Stimulated activated CD4-positive, alpha-beta T cell treated with anti-CD3 and anti-CD28 coated beads, Interleukin-1b, Interleukin-23, amount 100 ng/mL, for 1 hour (primary cell): ENCODE measurements at places on chromosomes 7 and 10.

DNA sequence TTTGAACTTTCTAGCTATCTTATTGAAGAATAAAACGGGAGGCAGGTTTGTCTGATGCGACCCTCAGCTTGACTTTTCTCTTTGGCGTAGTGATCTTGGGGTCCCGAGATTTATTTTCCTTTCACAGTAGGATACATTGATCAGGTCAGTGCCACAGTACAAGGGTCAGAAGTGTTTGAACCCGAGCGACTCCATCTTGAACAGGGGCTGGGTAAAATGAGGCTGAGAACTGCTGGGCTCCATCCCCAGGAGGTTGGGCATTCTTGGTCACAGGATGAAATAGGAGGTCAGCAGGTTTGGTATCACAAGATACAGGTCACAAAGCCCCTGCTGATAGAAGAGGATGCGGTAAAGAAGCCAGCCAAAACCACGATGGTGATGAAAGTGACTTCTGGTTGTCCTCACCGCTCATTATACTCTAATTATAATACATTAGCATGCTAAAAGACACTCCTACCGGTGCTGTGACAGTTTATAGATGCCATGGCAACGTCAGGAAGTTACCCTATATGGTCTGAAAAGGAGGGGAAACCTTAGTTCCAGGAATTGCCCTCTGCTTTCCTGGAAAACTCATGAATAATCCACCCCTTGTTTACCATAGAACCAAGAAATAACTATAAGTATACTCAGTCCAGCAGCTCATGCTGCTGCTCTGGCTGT, 3.0 kb upstream of the TECPR1 start:
- DNase-seq: no peak

GRCh38 chr7:155357573-155358041, 59.9 kb downstream of the INSIG1 start:
- DNase-seq: no peak

DNA sequence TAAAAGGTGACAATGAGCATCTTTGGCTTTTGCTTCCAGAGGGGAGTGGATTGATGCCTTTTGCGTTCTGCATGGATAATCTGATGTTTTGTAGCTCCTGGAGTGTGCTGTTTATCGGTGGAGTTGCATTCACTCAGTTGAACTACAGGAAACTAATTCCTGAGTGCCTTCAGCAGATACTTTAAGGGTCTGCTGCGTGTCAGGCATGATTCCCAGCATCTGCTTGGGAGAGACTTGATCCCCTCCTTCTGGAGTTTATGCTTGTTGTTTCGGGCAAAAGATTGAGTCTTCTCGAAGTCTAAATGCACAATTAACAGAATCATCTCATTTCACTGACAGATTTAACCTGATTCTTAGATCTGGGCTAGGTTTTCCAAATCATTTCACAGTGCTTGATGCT, 46.2 kb downstream of the CELF2 start:
- DNase-seq: no peak

- no peak for DNase-seq
Observed at GRCh38 chr7:42831718-42832522, 80.0 kb downstream of the C7orf25 start.

GRCh38 chr10:14676732-14677131, 98.0 kb downstream of the FAM107B start:
- no peak for DNase-seq

GRCh38 chr10:78813526-78813925, 255.2 kb upstream of the ZMIZ1 start:
- no peak for DNase-seq

GRCh38 chr10:31299119-31299518, 19.9 kb upstream of the ZEB1 start:
- DNase-seq: no peak

DNA sequence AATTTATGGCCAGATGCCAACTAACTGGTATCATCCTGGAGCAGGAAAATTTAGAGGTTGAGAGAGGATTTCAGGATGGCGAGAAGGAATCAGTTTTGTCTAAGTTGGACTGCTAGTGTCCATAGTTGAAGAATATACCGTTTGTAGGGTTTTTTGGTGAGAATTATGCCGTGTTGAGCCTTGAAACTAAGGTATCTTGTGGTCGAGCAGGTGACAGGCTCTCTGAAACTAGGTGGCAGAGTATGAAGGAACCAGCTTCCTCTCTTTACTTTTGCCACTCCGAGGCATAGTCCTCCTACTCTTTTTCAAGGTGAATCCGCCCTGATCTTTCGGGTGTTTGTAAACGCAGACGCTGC, 9.7 kb downstream of the MDFIC start:
- no peak for DNase-seq

GRCh38 chr7:155256761-155257481, 40.8 kb upstream of the INSIG1 start:
- DNase-seq: no peak

- no peak for DNase-seq
Observed at GRCh38 chr10:44382981-44383748, 1.7 kb downstream of the CXCL12 start.

DNA sequence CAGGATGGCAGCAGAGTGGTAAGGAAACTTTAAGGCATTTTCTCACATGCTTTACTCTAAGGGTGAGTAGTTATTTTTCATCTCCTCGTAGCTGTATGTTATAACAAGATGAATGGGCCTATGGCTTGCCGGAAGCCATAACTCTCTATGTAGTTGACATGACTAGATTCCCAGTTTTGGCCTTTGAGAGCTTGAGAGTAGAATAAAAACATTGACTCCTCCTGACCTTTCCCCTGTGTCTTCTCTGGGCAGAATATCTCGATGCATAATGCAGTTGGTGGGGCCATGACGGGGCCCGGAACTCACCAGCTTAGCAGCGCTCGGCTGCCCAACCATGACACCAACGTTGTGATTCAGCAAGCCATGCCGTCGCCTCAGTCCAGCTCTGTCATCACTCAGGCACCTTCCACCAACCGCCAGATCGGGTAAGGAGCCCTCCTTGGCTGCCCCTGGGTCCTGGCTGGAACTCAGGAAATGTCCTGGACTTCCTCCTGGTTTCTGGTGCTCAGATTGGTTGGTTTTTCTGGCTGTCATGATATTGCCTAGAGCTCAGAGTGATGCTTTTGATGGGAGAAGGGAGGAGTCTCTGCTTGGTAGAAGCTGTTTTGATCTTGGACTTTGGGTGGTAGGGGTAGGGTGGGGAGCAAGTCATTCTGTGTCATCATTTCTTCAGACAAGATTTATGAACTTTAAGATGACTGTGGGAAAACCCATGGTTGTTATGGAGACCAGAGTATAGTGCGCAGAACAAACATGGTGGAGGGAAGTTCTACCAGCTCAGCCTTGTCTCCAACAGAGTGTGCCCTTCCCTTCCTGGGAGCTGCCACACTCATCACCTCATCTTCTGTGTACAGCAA, 158.0 kb downstream of the CREB5 start:
- DNase-seq: no peak

DNA sequence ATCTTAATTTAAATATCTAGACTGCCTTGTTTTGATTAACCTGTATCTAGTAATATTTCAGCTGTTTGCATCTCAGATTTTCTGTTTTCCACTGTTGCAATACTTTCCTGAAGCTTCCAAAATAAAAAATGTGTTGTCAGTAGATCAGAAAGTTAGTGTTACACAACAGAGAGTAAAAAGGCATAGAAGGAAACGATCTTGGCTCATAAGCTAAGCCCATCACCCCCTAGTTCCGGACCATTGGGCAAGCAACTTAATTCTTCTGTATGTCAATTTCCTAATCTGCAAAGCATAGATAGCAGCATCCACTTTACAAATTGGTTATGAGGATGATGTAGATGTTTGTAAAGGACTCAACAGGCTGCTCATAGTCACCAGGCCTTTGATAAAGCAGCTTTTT, 4.4 kb downstream of the PON3 start:
- DNase-seq: no peak

DNA sequence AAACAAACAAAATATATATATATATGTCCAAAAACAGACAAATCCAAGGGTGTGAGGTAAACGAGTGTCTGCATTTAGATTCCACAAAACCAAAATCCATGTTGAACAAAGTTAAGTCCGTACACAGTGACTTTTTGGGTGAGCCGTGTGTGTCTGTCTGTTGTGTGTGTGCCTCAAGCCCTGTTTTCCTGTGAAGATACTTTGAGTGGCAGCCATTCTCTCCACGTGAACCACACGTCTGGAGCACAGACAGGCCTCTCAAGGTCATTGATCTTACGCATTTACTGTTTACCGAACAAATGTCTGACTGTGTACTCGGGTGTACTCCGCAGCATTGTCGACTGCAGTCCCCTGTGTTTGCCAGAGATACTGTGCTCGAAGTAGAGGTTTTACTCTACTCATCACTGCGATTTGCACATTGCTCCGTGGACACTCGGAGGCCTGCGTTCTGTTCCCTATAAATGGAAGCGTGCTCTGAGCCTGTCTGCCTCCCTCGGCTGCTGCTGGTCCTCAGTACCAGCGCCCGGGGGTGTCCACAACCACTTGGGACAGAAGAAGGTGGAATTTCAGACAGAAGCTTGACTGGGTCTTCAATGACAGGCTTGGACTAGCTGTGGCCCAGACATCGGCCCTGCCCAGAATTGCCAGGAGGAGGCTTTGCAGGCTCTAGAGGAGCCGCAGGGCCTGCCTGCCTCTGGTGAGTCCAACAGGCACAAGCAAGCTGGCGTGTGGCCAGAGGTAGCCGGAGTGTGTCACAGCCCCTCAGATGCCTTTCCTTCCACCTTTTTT, 22.1 kb downstream of the CYP17A1 start:
- DNase-seq: no peak
